ENCODE measurements at places on chromosomes 5 and 9.

GRCh38 chr5:113381791-113382190, 53.0 kb downstream of the TSSK1B start:
- DNase-seq = no peak

GRCh38 chr9:87711857-87712800, 13.8 kb upstream of the CTSL start:
- peak; percentile 84 for DNase-seq

DNA sequence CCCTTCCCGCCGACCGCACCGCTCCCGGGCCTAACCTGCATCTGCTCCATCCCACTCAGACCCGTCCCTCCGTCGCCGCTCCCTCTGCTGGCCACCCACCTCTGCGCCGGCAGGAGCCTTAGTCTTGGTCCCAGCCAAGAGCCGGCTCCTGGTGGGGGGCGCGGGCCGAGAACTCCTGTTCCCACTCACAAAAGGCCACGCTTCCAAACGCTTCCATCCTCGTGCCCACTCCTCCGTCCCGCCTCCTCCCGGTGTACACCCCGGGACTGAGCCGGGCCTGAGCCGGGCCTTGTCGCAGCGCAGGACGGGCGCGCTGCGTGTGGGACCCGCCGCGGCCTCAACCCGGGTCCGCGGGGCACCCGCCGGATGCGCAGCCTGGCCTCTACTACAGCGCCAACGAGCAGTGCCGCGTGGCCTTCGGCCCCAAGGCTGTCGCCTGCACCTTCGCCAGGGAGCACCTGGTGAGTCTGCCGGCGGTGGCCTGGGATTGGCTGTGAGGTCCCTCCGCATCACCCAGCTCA, 7.5 kb downstream of the ADAMTS13 start:
- no peak for DNase-seq

DNA sequence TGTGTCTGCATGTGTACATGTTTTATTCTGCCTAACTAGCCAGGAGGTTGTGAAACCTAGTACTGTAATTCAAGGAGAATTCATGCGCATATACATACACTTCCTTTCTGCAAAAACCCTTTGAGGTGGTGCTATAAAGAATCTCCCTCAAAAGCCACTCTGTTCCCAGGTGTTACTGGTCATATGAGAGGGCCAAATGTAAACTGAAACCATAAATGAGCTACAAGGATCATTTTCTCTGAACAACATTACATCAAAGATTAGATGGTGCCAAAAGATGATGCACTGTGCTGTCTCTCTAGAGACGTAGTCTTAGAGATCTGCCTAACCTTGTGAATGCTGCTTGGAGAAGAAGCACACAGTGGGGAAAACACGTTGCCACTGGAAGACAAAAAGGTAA, 15.7 kb downstream of the NREP start:
- no peak for DNase-seq

DNA sequence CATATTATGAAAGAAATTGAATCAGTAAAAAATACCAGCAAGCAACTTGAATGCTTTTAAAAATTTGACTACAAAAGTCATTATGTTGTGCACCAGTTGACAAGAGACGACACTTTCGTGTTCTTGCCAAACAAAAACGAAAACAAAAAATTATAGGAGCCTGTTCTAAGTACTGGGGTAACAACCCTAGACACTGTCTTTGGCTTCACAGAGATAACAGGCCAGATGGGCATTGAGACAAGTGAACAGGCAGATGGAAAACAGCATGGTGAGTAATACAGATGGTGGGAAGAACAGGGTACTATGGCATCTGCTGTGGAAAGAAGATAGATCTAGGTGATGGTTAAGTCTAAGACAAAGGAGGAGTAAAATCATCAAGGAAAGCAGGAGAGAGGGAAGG, 99.0 kb downstream of the CDH12 start:
- DNase-seq = no peak

- DNase-seq = no peak
These were observed 8.0 kb downstream of the CEP72 start for GRCh38 chr5:620152-620551.

- DNase-seq = no peak
These were observed 34.3 kb upstream of the FSD1L start for GRCh38 chr9:105413525-105413924.

Measured in hematopoietic multipotent progenitor cell treated with erythropoietin and hydrocortisone succinate and interleukin-3 and kit ligand, for 17 days (in vitro differentiated cells).